ENCODE measurements at places on chromosomes 6 and 20. TPM values are rescaled to one million over a fixed set of nuclear protein-coding genes. Genes with fewer than 3 reads are reported as not detected.

DNA sequence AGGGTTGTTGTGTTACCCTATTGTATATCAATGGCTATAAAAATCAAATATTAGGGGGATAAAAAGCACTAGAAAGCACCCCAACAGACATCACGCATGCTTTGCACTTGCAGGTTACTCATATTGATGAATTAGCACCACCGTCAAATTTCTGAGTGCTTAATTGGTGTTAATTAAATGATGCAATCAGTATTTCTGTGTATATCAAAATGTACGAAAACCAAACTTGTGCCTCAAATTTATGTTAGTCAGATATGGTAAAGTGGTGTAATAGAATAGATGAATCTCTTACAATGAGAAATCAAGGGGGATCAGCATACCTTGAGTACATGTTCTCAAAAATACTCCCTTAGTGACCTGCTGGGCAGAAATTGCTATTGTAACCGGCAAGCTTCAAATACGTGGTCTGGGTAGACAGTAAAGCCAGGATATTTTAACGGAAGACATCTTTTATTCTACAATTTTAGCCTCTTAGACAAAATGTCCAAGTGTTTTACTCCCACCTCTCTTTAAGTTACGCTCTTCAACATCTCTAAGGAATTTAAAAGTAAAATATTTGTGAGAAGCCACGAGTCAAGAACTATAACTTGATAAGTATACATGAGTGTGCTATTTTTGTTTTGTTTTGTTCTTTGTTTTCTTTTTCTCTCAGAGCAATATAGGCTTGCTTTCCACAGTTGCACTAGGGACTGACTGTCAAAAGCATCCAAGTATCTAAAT lies 166.0 kb downstream of the QKI start:
- no peak for DNase-seq

LY6G6C gene
- not detected for total RNA-seq

DNA sequence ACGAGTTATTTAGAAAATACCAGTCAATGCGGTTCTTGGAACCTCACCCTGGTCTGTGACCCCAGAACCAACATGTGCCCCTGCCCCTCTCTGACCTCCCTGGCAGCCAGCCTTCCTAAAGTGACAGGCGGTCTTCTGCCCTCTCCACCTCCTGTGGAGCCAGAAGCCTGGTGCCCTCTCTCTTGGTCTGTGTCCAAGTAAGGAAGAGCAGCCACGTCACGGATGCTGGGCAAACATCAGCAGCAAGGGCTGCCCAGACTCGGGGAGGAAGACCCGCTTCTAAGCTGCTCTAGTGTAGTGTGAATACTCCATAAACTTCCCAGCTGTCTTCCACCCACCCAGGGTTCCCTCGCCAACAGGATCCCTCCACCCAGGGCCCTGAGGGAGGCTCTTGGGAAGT lies 272.4 kb downstream of the BMP7 start:
- DNase-seq, result no peak

- no peak for DNase-seq
Observed at GRCh38 chr6:28142446-28142845, 763 bp downstream of the ZKSCAN8 start.

LY6G6F gene
- total RNA-seq, result not detected

ARFGEF3 gene
- 10.0 TPM for total RNA-seq

- no peak for DNase-seq
Observed at GRCh38 chr6:169320013-169320412, 66.4 kb upstream of the THBS2 start.

TNF gene
- 0.08 TPM for total RNA-seq

- DNase-seq, result no peak
Observed at GRCh38 chr6:169689287-169689686, 12.5 kb downstream of the WDR27 start.

MUC21 gene
- not detected for total RNA-seq

BEND6 gene
- not detected for total RNA-seq

GRCh38 chr6:37698264-37699137 lies 818 bp upstream of the MDGA1 start:
- DNase-seq, result no peak

DNA sequence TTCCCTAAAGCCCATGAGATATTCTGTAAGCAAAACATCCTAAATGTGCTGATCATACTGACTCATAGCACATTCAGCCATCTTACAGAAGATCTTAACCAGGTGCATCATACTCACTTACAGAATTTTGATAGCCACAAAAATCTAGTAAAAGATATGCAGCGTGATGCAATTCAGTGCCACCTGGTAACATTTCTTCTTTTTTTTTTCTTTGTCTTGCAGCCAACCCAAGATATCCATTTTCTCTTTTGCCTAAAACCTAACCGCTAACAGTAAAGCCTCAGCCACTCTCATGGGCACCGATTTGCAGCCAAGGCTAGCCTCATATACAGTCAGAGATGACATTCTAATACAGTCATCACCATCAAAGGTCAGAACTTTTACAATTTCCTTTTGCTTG lies 293.3 kb downstream of the HACE1 start:
- DNase-seq, result no peak

Data from HT-29 (cell line).